Activated T-helper 17 cell treated with anti-CD3 and anti-CD28 coated beads, Interleukin-2, amount 50 U/mL, for 72 hours (primary cell): ENCODE measurements at places on chromosomes 11 and 22. TPM values are rescaled to one million over a fixed set of nuclear protein-coding genes. Genes with fewer than 3 reads are reported as not detected.

The OVOL1 gene
- total RNA-seq: not detected

The ST14 gene
- 0.09 TPM for total RNA-seq

The ELP4 gene
- 15.9 TPM for total RNA-seq

The GRK2 gene
- 265 TPM for total RNA-seq

The MS4A3 gene
- not detected for total RNA-seq
